HCT116 (cell line): ENCODE measurements at places on chromosomes 7 and 10.

GRCh38 chr7:135991322-135991721 is 14.2 kb upstream of the MTPN start:
- DNase-seq = no peak

GRCh38 chr10:43227911-43228782 is 38.7 kb downstream of the RASGEF1A start:
- no peak for DNase-seq

DNA sequence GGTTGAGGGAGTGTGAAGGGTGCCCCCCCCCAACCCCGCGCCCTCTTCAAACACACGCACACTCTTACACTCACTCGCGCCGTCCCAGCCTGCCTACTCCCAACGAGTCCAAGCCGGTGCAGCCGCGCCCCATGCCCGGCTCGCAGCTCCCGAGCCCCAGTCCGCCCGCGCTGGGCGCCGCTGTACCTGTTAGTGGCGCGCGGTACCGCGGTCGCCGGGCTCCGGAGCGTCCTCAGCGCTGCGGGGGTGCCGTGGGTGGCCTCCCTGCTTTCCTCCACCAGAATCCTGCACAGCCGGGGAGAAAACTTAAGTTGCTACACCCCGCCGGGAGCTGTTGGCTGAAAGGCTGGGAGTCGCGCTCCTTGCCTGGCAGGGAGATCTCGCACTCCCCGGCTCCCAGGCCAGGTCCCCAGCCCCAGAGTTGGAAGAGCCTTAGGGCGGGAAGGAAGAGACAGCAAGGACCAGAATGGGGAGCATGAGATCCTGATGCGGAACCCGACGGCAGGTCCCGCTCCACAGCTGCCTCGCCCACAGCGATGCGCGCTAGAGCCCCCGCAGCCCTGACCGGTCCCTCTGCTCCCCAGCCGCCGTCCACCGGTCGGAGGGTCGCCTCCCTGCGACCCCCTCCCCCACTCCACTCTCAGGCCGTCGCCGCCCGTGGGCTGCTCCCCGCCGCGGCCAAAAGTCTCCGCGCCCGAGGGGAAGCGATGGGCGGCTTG is 863 bp downstream of the ST8SIA6 start:
- no peak for DNase-seq

DNA sequence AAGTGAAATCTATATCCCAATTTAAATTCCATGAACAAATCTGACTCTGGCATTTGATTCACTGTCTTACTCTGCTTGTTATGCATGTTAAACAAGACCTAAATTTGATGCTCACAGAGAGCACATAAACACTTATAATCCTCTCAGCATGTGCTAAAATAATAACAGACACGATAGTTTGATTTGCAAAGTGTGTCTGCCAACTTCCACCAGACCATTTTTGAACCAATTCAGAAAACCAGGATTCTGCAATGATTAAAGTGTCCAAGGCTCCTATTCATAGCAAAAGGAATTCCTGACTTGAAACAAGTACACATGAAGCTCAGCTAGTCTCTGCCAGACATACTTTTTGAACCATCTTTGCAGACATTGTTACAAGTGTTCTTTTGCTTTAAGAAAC is 11.2 kb downstream of the RBM20 start:
- no peak for DNase-seq

DNA sequence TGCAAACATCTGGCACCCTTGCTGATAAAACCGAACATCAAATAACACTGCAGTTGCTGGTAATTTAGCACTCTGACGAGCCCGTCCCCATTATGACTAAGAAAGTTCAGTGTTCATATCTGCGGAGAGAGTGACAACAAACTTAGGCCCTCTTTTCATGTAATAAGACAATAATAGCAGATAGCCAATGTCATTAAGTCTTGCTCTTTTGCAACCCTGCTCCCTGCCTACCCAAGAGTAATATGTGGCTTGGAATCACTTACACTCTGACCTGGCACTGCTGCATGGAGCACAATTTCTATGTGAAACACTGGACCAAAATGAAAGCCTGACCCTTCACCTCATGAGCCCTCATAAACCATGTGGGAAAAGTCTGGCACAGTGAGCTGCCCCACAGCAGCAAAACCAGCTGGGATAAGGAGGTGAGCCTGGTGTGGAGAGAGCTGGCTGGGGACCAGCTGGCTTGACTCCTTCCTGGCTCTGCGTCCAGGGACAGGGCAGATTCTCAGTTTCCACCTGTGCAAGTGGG is 86.5 kb downstream of the HIPK2 start:
- no peak for DNase-seq

- DNase-seq = no peak
Measured at GRCh38 chr7:47878662-47879061, 69.6 kb downstream of the PKD1L1 start.

DNA sequence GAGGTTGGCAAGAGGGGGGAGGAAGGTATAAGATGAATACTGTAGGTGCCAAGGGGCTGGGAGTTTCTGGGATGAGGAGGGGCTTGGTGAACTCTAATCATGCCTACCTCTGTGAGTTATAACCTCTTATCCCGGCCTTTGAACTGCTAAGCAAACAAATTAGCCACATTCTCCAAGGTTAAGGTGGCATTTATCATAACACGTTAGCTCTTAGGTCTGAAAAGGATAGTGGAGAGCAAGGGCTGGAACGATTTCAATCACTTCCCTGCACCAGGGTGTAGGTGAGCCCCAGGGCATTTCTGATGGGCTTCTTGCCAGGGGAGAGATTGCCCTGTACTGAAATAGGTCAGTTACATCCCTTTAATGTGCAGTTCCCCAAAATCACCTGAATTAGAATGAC is 28.6 kb upstream of the DMBT1 start:
- DNase-seq = no peak

- no peak for DNase-seq
Measured at GRCh38 chr10:124303662-124304418, 114.9 kb downstream of the OAT start.

DNA sequence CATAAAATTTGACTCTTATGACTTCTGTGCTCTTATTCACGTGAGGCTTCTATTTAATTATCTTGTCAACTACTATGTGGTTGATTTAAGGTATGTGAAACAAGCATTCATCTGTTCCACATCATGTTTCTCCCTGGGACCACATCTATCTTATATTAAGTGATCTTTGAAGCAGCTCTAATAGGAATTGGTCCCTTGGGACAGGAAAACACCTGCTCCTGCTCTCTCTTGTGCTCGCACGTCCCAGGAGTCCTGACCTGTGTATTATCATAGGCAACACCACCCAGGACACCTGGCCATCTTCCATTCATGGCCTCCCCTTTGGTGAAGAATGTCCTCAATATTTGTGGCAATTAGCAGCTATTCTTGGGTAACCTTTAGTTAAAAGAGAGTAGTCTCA is 269.2 kb downstream of the NRG3 start:
- DNase-seq = no peak

DNA sequence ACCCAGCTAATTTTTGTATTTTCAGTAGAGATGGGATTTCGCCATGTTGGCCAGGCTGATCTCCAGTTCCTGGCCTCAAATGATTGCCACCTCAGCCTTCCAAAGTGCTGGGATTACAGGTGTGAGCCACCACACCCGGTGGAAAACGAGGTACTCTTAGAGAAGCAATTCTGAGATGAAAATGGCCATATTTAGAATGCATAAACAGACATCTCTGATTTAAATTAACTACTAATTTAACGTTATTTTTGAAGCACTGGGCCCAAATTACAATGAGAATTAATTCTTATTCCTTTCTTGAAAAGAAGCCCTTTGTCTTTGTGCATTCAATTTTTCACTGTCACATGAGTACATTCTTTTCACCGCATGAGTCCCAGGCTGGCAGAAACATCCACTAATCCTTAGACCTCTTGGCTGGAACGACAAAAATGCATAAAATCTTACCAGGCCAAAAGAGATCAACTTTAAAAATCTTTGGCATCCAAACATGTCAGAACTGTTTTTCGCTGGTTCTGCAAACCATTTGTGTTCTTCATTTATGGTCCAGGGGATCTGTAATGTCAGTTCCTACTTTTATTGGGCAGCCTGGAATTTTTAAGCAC is 60.1 kb upstream of the CAPZA2 start:
- DNase-seq = no peak

DNA sequence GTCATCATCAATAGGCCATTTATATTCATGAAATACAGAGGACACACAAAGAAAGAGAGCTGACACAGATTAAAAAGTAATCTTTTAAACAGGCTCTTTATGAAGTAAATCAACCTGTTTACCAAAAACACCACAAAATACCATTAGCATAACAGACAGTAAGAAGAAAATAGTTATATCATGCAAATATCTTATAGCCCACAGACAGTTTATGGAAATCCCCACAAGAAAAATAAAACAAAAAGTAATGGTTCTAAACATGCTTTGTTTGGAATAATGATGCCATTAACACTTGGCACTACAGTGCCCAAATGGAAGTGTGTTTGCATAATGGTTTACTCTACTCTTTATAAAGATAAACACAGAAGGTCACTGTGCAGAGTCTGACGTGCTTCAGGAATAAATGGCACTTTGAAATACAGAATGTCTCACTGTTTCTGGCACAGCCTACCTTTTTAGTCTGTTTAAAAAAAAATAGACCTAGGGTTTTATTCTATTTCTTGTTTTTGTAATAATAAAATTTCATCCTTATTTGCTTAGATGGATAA is 30.1 kb downstream of the SEMA3D start:
- DNase-seq = no peak

GRCh38 chr7:108307595-108307994 is 148.6 kb downstream of the NRCAM start:
- no peak for DNase-seq

DNA sequence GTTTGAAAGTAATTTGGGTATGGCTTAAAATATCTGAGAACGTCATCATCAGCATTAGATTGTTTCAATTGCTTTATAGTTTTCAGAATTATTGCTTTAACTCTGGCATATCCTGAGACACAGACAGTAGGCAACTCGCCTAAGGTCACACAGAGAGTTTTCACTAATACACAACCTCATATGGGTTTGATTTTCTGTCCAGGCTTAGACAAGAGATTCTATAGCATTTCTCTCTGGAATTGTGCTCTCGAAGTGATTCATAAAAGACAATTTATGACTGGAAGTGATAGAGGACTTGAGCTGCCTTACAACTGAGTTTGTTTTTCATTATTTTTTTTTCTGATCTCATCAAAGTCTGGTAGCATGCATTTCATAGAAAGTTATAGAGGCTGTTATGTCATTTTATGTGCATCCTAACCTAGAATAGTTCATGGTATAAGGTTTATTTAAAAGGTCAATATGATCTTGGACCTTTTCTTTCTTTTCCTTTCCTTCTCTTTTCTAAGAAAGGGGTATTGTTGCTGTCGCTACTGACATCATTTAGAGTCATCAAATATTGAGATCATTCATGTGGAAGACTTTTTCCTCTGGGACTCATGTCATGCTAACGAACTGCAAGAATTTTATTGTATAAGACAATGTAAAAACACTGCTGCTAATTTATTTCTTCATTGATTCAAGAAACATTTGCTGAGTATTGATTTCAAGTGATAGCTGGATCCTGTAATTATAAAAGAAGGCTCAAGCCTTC is 278.2 kb downstream of the PLXDC2 start:
- DNase-seq = no peak

- no peak for DNase-seq
Measured at GRCh38 chr7:131943646-131944045, 387.2 kb upstream of the PODXL start.

GRCh38 chr7:151732292-151732691 is 144.6 kb downstream of the PRKAG2 start:
- DNase-seq = no peak

GRCh38 chr7:93750986-93751385 is 139.6 kb downstream of the TFPI2 start:
- no peak for DNase-seq

GRCh38 chr10:33336582-33337325 is 2.3 kb upstream of the NRP1 start:
- DNase-seq = no peak

GRCh38 chr7:89966067-89966664 is 188.1 kb upstream of the STEAP1 start:
- no peak for DNase-seq

DNA sequence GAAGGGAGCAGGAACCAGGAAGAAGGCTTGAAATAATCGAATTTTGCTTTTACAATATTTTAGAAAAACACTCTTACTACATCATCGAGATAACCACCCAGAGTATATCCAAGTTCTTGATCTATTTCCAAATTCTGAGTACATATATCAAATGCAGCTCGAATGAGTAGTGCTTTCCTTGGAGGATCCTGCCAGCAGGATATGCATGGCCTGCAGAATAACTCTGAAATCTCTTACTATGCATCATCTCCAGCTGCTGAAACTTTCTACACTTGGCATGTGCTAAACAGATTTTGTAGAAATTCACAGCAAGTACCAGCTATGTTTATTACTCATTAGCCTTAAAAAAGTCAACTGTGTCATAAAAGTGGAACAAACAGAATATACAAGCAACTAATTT is 44.0 kb upstream of the ANK3 start:
- DNase-seq = no peak

DNA sequence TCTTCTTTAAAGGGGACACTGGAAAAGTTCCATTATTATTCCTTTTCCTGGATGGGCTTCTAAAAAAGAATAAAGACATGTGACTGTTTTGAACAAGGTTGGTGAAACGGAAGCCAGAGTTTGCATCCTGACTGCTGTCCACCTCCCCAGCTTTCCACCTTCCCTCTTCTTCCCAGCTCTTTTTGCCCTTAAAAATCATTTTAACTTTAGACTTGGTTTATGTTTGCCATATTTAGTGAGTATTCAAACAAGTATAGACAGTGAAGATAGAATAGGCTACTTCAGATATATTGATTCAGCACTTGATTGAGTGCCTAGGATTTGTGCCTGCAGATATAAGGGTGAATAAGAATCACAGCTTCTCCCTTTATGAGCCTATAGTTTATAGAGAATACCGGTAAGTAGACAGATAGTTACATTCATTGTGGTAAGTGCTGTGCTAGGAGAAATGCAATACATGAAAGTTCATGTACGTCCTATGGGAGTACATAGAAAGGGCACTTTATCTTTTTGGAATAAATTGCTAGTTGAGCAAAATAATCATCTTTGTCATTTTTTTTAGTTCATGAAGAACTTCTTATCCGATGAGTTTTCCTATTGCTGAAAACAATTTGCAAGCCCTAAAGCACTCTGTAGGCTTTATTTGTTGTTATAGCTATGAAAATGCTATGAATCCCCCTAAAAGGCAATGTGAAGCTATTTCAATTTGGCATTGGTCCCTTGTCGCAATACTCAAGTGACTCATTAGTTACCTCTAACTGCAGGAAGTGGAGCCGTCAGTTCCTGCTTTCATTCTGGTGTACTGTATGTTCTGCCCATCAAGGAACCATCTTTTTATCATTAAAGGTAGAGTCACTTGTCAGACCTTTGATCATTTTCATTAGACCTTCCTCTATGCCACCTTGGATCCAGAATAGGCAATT is 57.2 kb upstream of the STRIP2 start:
- DNase-seq = no peak
